ENCODE measurements at places on chromosomes 12 and 14. TPM values are rescaled to one million over a fixed set of nuclear protein-coding genes. Genes with fewer than 3 reads are reported as not detected.

Gene PZP
- total RNA-seq, result not detected

DNA sequence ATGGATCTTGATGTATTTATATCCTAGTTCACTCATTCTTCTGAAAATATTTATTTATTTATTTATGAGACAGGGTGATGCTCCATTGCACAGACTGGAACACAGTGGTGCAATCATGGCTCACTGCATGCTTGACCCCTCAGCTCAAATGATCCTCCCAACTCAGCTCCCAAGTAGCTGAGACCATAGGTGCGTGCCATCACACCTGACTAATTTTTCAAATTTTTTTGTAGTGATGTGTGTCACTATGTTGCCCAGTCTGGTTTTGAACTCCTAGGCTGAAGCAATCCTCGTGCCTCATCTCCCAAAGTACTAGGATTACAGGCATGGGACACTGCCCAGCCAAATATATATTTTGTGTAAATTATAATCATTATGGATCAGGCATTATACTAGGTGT lies 595.6 kb upstream of the ATP2B1 start:
- no peak for DNase-seq

DNA sequence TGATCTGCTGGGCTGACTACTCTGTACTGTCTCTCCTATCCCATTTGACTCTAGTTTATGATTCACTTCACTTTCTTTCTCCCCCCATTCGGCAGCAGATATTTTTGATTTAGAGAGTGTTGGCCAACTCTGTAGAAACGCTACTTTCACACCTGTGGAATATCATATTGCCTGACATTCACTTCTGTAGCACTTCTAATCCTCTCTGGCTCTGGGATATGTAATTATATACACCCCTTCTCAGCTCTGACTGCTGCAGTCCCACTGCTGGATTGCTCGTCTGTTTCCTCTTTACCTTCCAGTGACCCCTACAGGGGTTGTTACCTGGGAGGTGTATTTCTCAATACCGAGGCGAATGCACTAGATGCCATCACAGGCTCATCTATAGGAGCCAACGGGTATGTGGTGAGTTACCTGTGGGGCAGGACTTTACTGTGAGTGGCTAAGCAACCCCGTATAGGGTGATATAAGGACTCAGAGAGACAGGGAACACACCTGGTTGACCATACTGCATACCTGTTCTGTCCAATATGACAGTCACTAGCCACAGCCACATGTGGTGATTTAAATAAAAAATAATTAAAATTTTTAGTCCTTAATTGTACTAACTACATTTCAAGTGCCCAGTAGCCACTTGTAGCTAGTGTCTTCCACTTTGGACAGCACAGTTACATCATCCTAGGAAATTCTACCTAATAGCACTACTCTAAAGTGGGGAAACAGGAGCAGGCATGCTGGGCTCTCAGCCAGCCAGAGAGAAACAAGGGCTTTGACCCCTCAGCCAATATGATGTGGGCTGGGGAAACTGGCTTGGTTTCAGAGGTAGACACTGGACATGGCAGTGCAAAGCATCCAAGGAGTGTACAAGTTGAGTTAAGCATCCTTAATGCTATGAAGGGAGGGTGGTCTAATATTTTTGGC lies 95.0 kb downstream of the C12orf75 start:
- no peak for DNase-seq

- peak; percentile 4 for DNase-seq
These were observed 672 bp upstream of the SCFD1 start for GRCh38 chr14:30621354-30621939.

DNA sequence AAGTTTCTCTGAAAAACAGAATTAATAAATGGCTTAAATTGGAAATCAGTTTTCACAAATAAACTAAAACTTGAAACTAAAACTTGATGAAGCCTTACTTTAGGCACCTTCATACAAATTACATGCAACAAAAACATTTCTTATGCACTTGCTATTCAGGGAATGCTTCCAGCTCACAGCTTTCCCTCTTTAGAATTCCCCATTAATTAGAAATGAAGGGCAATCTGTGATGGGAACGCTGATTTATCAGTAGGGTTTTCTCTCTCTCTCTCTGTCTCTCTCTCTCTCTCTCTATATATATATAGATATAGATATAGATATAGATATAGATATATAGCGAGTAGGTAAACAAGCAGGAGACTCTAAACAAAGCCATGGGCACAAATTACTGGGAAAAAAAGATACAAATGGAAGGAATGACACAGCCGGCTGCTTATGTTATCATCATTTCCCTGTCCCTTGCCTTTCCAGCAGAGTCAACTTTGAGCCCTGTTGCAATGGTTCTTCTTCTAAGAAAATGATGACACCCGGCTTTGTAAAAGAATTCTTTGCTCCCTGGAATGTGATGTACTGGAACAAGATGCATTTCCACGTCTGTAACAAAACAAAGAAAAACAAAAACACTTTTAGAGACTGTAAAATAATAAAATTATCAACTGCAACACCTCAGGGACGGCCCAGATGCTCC lies 1121.6 kb upstream of the TMEM132C start:
- no peak for DNase-seq
